ENCODE measurements at places on chromosomes 1 and 21. TPM values are rescaled to one million over a fixed set of nuclear protein-coding genes. Genes with fewer than 3 reads are reported as not detected.

DNA sequence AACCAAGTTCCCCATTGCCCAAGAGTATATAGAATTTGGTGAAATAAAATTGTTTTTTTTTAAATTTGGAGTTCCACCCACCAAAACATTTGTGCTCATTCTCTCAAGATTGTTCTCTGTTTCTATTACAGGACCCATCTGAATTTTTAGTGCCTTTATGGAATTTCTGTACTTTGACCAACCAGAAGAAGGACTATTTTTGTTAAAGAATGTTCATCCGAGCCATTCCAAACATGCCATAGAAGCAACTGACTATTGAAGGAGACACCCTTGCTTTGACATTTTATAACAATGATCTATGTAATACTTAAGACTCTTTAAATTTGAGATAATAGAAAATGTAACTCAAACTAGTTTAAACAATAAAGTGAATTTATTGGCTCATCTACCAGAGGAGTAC, 655.7 kb upstream of the ADAMTS5 start:
- DNase-seq: no peak

- DNase-seq: no peak
These were observed 131.0 kb downstream of the TRIM33 start for GRCh38 chr1:114379987-114380386.

GRCh38 chr1:234750922-234751627, 141.1 kb upstream of the IRF2BP2 start:
- DNase-seq: peak; percentile 84

DNA sequence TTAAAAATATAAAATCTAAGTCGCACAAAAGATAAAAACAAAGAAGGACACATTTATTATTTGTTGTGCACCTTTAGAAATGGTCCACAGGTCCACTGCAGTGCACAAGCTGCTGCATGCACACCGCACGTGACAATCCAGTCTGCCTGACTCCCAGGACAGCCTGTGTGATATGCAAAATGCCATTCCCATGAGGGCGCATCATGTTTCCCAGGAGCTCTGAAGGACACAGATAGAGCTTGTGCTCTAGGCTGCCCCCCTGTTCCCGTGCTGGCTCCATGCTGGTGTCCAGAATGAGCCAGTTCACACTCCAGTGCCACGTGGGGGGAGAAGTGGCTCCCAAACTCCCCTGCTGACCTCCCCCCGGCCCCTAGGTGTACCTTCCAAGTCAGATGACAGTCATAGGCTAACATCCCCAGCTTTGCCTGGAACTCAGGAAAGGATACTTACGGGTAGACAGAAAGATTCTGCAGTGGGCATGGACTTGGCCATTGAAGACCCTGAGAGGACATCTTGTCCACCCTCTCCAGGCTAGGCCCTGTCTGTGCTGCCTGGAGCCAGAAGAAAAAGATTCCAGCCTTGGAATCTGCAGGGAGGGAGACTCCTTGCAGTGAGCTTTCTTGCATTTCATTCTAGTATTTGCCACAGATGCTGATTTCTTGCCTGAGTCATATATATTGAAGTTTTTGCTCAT, 26.3 kb downstream of the RAB7B start:
- DNase-seq: peak; percentile 86

Gene SHISA4
- 48.0 TPM for total RNA-seq

GRCh38 chr1:109394591-109395281, 3.0 kb downstream of the SORT1 start:
- no peak for DNase-seq

Measured in testis (tissue), 5 donors.